ENCODE measurements at places on chromosomes 5 and 9.

- DNase-seq: no peak
Measured at GRCh38 chr5:88736494-88736893, 146.5 kb downstream of the MEF2C start.

DNA sequence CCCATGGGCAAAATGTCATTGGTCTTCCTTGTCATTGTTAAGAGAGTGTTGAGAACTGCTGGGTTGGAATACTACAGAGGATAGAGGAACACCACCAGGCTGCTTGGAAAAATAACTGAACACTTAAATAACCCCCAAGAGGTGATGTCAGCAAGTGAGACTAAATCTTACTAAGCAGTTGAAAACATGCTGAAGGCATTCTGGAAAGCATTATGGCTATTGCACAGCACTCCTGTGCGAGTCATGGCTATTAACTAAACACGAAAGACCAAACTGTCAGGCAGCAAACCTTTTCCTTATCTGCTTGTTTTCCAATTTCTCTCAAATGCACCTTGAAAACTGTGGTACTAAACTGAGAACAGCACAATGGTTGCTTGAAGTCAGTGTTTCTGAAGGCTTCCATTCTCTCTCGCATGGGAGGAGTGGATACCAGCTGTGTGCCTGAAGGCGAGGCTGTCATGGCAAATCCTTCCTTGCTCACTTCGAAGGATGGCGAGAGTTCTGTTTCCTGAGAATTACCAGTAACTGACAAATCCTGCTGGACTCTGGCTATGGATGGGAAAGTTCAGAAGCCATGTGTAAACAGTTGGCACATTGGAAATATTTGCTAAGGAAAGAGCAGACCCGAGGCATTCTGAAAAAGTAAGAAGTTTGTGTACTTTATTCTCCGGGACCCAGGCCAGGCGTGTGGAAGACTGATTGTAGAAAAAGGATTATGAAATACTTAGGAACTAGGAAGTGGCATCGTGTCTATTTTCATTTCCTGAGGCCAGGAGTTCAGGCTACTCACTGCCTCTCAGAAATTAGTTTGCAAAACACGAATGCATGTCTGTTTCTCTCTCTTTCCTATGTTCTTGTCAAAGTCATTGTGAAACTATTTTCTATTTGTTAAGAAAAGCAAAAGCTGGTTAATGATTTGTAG lies 182.1 kb downstream of the DMRT2 start:
- DNase-seq: no peak

GRCh38 chr5:1033606-1034420 lies 25.2 kb downstream of the NKD2 start:
- DNase-seq: no peak

DNA sequence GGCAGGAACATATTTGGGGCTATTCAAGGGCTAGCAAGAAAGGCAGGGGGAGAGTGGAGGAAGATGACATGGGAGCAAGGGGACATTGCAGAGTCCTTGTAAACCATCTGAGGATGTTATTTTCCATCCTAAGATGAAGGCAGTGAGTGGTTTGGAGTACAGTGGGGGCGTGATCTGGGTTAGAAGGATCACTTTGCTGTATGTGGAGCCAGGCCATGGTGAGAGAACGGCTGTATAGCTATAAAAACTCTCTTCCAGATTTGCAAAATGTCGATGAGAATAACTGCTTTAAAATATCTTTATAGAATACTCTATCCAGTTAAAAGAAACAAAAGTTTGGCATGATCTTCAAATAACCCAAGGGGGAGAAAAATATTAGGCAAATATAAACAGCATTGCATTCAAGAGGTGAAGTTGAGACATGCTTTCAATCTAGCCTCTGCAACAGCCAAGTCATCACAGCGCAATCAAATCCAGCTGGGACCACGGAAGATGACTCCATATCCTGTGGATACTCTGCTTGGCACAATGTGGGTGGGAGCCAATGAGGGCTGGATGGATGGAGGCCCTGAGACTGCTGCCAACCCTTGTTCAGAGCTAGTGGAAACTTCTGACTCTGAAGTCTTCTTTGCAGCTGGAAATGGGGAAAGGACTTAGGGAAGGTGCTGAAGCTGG lies 111.5 kb upstream of the BASP1 start:
- DNase-seq: no peak

DNA sequence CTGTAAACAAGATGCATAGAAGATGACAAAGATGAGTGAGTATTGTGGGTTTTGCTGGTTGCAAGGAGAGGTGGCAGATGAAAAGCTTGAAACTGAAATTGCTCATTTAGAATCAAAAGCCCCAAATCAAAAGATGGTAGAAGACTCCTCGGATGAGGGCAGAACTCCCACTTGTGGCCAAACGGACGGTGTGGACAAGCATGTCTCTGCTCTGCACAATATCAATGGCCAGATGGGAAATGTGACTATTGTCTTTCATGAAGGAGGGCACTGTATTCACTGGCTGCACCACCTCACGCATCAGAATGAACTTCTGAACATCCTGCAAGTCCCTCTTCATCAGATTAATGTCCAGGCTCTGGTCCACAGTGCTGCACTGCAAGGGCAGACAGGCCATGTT lies 541.7 kb downstream of the MTRR start:
- no peak for DNase-seq

- no peak for DNase-seq
Measured at GRCh38 chr5:157460921-157461792, 1.1 kb downstream of the NIPAL4 start.

DNA sequence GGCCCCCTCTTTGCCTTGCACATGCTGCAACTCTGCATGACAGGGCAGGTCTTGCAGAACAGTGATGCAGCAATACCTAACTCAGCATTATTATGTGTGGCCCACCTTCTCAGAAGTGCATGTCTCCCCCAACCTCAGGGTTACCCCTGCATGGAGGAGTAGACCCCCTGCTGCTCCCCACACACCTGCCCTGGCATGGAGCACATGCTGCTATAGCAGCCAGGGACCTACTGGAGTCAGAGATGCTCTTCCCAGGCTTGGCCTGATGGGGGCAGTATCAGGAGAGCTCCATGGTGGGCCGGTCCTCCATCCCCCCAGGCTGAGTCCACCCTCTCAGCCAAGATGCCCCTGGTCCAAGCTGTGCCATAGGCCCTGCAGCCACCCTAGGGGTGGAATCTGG lies 13.2 kb upstream of the BOD1 start:
- DNase-seq: no peak

- no peak for DNase-seq
Measured at GRCh38 chr9:116504893-116505480, 182.1 kb upstream of the TRIM32 start.

GRCh38 chr5:56838409-56839039 lies 23.2 kb downstream of the MAP3K1 start:
- no peak for DNase-seq

DNA sequence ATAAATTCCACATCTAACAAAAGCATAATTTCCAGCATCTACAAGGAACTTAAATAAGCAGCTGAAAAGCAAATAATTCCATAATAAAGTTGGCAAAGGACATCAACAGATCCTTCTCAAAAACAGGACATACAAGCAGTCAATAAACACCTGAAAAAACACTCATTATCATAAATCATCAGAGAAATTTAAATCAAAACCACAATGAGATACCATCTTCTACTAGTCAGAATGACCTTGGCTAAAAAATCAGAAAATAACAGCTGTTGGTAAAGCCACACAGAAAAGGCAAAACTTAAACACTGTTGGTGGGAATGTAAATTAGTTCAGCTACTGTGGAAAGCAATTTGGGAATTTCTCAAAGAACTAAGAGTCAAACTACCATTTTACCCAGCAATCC lies 1371.1 kb upstream of the ACO1 start:
- no peak for DNase-seq

GRCh38 chr5:76694317-76694716 lies 21.6 kb upstream of the F2R start:
- DNase-seq: no peak

GRCh38 chr9:35954942-35955546 lies 2.9 kb downstream of the OR2S2 start:
- peak; percentile 41 for DNase-seq

GRCh38 chr9:108854641-108855528 lies 901 bp downstream of the ACTL7B start:
- DNase-seq: no peak

- no peak for DNase-seq
Measured at GRCh38 chr9:69516353-69517322, 155.5 kb downstream of the APBA1 start.

DNA sequence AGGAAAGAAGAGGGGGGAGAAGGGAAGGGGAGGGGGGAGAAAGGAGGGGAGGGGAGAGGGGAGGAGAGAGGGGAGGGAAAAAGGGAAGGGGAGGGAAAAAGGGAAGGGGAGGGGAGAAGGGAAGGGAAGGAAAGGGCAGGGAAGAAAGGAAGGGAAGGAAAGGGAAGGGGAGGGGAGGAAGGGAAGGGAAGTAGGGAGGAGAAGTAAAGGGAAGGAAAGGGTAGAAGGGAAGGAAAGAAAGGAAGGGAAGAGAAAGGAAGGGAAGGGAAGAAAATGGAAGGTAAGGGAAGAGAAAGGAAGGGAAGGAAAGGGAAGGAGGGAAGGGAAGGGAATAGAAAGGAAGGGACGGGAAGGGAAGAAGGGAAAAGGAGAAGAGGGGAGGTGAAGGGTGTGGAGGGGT lies 248.2 kb downstream of the EBF1 start:
- no peak for DNase-seq
